ENCODE measurements at places on chromosomes 11 and 22.

DNA sequence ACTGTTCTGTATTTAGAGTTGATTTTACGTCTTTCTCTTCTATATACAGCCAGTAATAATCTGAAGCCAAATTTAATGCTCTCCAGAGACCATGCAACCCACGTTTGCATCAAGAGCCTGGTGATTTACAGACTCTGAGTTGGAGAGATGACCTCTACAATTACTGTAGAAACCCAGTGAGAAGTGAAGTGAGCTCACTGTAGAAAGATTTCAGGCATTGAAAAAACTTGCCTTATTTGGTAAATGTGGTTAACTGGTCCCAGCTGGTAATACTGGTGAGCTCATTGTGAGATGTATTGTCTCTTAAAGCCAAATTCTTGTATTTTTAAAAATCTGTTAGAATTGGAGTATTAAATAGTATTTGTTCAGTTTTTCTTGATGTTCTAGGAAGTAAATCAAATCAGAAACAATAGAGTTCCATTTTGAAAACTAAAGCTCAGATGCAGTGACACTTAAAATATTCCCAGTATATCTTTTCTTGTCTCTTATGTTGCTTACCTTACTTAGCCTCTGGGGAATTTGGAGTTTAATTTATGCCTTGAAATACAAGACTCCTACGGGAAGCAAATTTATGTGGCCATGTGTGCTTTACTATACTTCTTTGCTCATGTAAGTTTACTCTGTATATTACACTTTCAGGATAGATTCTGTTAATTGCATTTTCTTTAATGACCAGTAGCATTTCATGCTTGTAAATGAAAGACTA lies 189.9 kb downstream of the ARHGAP42 start:
- no peak for DNase-seq

GRCh38 chr11:1300569-1301187 lies 8.8 kb downstream of the TOLLIP start:
- DNase-seq, result no peak

DNA sequence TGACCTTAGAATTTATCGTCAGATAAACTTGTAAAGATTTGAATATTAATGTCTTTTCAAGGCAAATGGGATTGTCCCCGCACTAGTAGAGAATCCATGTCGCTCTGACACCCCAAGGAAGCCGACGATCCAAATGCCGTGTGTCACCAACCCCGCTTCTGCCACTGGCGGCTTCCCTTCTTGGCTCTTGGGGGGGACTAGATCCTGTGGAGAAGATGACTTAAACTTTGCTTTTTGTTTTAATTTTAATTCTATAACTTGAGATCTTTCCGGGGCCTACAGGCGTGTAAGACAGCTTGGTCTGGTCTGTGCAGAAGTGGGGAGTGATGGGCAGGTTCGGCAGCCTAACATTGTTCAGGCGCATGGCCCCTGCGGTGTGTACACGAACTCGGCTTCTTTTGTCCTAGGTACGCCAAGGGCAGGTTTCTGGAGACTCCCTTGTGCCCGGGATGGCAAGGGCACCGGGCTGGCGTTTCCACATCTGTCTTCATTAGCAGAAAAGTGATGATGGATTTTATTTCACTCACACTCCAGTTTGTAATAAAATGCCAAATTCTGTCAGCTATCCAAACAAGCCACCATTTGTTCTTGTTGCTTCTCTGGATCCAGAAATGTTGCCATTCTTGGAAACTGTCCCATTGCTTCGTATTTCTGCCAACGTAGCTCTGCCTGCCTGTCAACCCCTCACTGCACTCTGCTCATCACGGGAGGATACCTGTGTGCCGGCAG lies 6.7 kb downstream of the YDJC start:
- no peak for DNase-seq

DNA sequence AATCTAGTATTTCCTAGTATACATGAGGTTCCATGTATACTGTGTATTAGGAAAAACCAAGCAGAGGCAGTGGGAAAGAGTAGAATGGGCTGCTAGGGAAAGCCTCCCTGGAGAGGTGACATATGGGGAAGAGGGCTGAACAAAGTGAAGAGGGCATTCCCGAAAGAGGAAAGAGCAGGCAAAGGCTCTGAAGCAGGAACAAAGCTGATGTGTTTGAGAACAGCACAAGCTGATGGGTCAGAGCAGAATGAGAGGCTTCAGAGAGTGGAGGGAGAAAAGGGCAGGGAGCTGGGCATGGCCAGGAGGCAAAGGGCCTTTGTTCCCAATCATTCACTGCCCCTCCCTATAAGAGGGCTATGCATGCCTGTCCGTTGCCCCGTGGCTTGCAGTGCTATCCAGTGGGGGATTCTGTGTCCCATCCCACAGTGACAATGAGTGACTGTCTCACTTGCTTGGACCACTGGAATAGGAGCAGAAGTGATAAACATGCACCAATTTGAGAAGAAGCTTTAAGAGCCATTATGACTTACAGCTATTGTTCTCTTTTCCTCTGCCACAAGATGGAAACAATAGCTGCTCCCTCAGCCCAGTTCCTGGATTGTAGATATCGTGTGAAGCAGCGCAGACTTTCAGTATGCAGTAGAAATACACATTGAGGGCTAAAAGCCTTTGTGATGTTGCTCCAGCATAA lies 39.6 kb downstream of the GALNT18 start:
- DNase-seq, result no peak

DNA sequence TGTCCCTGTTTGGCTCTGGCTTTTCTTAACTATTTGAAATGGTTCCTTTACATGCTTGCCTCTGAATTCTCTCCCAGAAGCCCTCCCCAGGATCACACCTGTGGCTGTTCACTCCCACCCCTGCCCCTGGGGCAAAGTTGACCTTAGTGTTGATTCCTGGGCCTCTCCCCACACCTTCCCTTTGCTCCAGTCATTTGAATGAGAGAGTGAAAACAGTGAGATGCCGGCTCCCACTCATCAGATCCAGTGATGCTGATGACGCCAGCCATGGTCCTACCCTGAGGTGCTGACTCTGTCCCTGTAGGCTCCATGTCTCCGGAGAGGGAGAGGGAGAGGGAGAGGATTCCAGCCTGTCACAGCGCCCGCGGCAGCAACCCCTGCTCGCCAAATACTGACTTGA lies 40.7 kb downstream of the LRP5 start:
- DNase-seq, result no peak

Measured in activated T-cell treated with anti-CD3 and anti-CD28 coated beads, Interleukin-2, amount 50 U/mL, for 48 hours (primary cell).